ENCODE measurements at places on chromosomes 1 and 21.

DNA sequence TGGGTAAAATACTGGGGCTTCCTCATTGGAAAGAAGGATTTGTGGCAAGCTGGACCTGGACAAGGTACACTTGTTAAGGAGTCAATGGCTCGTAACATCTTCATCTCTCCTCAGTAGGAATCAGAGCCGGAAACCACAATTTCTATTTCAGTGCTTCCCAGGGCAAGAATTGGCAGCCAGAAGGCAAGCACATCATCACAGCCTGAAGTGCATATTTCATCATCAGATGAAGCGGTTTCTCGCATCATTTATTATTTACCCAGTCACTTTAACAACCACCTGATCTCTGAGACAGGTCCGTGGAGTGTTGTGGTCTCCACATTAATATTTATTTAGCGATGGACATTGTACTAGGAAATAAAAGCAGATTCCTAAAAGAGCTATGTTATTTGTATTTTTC lies 55.0 kb downstream of the KCNJ15 start:
- DNase-seq, result no peak

DNA sequence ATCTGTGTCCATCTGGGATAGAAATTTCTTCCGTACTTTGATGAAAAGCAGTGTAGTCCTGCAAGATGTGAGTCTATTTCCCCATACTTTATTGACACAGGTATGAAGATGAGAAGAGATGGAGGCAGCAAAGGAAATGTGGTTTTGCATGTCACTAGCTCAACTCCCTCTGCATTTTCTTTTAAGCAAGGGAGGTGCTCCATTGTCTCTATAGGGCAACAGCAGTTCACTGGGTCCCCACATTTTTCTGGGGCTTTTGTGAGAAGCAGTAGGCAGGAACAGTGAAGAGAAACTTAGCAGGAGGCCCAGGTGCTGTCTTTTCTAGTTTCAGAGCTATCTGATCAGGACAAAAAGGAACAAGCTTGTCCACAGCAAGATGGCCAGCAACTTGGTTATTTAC lies 37.1 kb downstream of the C21orf91 start:
- no peak for DNase-seq

DNA sequence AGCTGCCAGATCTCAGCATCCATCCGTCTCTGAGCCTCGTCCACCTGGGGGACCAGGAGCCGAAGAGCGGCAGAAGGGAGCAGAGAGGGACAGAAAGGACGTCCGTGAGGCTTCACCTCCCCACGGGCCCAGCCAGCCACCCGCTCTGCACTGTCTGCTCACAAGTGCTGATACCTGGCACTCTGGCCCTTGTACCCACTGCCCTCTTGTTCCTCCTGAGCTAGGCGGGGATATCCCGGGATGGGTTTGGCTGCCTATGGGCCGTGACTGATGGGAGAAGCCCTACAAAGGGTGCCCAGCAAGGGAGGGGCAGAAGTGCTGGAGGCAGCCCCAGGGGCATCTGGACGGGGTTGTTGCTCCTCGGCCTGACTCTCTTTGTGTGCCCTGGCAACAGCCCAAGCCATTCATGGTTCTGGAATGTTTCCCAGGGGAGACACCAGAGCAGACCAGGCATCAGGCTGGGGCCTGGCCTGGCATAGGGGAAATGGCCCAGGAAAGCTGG lies 57.6 kb downstream of the LDLRAD2 start:
- no peak for DNase-seq

DNA sequence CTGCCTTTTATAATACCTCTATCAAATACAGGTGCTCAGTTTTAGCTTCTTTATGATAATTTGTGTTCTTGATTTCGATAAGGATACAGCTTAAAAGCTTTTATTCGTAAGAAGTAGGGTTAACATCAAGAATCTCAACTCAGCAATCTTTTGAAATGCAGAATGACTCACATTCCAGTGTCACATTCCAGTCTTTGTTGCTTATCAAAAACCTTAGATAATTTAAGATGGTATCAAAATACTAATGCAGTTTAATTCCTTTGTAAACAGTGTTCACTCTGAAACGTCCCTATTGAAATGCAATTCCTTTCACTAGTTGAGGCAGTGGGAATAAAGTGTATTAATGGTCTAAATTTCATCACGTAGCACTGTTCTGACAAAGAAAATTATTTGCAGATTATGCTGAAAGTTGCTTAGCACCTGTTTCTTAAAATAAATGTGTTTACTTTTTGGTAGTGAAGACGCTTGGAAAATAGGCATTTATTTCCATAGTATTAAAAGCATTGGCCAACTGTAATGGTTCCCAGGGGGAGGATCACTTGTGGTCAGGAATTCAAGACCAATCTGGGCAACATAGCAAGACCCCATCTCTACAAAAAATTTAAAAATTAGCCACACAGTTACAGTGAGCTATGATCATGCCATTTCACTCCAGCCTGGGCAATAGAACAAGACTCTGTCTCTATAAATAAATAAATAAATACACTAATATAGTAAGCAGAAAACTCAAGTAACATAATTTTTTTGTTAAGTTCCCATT lies 10.1 kb upstream of the CNN3 start:
- DNase-seq, result no peak

Measured in GDM1 (cell line).